NCI-H2171 (cell line): ENCODE measurements at places on chromosomes 2 and 18.

DNA sequence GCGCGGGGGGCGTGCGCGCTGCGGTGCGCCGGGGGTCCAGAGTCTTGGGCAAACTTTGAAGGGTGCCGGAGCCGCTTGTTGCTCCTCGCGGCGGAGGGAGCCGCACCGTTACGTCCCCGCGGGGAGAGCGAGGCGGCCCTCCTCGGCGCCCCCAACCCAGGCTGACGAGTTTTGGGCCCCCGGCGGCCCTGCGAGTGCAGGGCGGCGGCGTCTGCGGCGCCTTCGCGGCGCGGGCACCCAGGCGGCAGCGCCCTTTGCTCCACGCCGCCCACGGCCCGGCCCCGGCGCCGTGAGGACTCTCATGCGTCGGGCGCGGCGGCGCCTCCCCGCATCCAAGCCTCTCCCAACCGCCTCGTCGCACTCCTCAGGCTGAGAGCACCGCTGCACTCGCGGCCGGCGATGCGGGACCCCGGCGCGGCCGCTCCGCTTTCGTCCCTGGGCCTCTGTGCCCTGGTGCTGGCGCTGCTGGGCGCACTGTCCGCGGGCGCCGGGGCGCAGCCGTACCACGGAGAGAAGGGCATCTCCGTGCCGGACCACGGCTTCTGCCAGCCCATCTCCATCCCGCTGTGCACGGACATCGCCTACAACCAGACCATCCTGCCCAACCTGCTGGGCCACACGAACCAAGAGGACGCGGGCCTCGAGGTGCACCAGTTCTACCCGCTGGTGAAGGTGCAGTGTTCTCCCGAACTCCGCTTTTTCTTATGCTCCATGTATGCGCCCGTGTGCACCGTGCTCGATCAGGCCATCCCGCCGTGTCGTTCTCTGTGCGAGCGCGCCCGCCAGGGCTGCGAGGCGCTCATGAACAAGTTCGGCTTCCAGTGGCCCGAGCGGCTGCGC is 814 bp downstream of the FZD7 start:
- no peak for DNase-seq

DNA sequence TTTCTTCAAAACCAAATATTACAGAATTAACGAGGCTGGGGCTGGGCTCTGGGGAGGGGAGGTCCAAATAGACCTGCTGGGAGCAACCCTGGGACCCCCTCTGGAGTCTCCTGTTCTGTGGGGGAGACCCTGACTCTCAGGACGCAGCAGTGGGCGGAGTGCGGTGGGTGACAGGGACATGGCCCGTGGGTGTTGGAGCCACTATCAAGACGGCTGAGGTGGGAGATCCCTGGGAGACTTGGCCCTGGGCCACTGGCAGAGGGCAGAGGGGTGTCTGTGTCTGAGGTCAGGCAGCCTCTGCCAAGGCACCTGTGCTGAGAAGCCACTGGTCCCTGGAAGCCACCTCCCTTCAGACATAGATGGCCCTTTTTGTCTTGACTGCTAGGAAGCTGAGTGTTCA is 79.5 kb upstream of the CTDP1 start:
- DNase-seq, result no peak

GRCh38 chr18:67280486-67281242 is 235.9 kb downstream of the DSEL start:
- no peak for DNase-seq

DNA sequence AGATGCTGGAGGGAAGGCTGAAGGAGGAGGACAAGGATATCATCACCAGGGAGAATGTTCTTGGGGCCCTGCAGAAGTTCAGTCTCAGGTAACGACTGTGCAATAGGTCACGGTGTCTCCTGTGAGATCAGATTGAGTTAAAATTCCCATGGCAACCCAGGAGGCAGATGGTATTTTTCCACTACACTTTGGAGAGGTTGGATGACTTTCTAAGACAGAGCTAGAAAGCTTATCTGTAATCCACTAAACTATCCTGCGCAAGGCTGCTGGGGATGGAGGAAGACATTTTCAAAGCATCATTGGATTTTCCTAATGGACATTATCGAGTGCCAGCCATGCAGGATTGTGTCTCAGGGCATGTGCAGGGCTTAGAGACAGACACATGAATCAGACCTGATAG is 74.6 kb downstream of the ARMC9 start:
- peak; percentile 16 for DNase-seq

DNA sequence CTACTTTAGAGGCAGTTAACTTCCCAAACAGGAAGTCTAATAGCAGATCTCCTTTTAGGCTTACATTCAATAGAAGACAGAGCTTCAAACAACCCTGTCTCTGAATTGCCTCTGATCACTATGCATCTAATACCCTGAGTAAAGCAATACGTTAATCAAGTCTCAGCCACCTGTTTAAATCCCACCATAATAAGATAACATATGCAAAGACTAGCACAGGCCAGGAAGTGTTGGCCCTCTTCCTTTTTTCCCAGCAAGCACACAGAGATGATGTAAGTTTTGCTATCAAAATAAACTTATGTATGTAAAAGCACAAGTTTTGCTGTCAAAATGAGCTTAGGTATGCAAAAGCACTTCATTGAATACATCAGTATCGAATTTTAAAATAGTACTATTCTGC is 385.5 kb downstream of the RND3 start:
- DNase-seq, result no peak

GRCh38 chr2:128599700-128600099 is 281.0 kb upstream of the HS6ST1 start:
- no peak for DNase-seq

DNA sequence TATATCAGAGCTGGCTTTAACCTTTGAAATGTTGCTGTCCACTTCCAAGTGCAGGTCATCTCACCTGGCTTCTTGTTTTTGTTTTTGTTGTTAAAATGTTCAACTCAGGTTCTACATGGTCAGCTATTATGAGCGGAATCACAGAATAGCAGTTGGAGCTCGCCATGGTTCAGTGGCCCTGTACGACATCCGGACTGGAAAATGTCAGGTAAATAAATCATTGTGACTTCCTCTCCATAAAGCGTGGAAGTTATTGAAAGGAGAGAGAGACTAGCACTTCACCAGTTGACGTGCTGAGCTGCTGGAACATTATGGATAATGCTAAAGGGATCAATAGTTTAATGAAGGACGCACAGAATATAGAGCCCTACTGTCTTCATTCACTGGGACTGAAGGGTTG is 184.6 kb upstream of the BOD1L2 start:
- no peak for DNase-seq

DNA sequence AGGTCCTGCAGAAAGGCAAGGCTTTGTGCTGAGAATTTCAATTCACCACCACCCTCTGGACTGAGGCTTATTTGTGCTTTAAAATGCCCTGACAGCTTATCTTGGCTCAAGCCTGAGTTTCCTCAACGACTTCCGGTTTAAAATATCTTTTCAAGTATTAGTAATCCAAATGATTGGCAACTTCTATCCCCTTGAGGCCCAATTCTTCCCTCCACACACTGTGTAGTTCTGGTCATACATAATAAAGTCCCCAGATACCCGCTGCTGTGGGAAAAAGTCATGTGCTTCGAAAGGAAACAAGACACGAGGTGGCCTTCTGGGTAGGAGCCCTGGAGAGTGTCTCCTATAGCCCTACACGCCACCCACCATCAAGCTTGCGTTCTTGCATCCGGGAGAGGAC is 393.4 kb downstream of the ALK start:
- no peak for DNase-seq

- no peak for DNase-seq
Measured at GRCh38 chr2:209688385-209688784, 83.2 kb upstream of the UNC80 start.

- DNase-seq, result no peak
Measured at GRCh38 chr2:64153811-64154210, 9.6 kb upstream of the PELI1 start.

GRCh38 chr2:220619525-220620220 is 952.4 kb downstream of the EPHA4 start:
- DNase-seq, result no peak

- DNase-seq, result no peak
Measured at GRCh38 chr2:88003074-88003755, 13.1 kb downstream of the RNU2-63P start.

DNA sequence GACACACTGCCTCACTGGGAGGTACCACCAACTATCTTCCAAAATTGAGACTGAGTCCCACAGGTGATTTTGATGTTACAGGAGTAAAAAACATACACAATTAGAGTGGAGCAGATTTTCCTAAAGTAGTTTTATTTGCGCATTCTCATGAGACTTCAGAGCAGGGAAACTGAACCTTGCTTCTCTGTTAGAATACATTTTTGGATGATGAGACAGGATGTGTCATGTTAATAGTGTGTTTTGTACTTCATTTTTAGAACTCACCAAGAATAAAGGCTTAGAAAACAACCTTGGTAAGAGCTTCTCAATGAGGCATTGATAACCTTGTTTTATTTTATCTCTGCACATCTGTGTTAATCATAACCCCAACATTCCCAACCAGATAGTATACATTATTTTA is 310.2 kb upstream of the GALNT5 start:
- no peak for DNase-seq

- DNase-seq, result no peak
Measured at GRCh38 chr2:183089192-183089851, 10.8 kb downstream of the DUSP19 start.

DNA sequence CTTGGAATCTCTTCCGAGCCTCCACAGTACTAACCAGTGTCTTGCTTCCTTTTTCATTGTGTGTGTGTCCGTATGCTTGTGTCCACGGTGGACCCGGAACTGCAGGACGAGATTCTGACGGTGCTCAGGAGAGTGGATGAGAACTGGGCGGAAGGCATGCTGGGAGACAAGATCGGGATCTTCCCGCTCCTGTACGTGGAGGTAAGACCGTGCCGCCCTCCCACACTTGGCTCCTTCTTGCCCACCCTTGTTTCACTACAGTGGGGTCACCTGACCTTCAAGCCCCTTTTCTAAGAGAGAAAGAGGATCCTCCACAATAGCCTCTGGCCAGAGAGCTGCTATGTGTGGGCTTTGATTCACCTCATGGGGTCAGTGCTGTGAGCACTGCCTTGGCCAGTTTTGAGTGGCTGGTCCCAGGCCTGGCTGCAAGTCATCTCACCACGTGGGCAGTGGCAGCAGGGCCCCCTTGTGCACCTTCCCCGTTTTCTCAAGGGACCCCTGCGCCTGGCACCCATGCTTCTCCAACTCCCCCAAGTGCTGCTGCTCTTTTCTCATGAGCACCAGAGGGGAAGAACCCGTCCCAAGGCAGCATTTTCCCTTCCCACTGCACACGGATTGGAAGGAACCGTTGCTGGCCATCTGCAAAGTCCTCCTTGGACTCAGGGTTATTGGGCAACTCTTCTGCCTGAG is 242.1 kb downstream of the SEPTIN10 start:
- DNase-seq, result no peak

- DNase-seq, result peak; percentile 32
Measured at GRCh38 chr2:85504778-85505261, 34.1 kb upstream of the MAT2A start.

DNA sequence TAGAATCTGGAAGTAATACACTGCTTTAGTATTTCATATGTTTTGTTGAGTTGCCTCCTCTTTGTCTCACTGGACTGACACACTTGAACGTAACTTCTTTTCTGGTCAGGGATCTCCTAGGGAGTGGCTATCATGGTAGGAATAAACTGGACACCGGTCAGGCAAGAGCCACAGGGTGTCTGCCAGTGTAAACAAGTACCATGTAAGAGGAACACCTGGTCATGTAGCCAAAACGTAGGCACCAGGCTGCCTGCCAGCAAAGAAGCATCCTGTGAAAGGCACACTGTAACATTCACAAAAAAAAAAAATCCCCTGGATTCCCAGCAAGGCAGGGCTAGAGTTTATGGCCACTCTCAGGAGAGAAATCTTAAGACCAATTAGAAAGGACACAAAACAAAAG is 372.8 kb upstream of the RND3 start:
- no peak for DNase-seq

GRCh38 chr2:88698498-88699233 is 7.2 kb downstream of the RPIA start:
- no peak for DNase-seq

GRCh38 chr2:136000502-136000901 is 15.1 kb upstream of the DARS1 start:
- no peak for DNase-seq

- DNase-seq, result peak; percentile 13
Measured at GRCh38 chr18:43393174-43393573, 115.9 kb upstream of the SYT4 start.

- DNase-seq, result no peak
Measured at GRCh38 chr2:175187378-175187777, 5.9 kb upstream of the ATP5MC3 start.

- DNase-seq, result no peak
Measured at GRCh38 chr2:203988500-203989260, 52.1 kb downstream of the ICOS start.

GRCh38 chr2:179234658-179235240 is 29.9 kb downstream of the SESTD1 start:
- DNase-seq, result no peak

DNA sequence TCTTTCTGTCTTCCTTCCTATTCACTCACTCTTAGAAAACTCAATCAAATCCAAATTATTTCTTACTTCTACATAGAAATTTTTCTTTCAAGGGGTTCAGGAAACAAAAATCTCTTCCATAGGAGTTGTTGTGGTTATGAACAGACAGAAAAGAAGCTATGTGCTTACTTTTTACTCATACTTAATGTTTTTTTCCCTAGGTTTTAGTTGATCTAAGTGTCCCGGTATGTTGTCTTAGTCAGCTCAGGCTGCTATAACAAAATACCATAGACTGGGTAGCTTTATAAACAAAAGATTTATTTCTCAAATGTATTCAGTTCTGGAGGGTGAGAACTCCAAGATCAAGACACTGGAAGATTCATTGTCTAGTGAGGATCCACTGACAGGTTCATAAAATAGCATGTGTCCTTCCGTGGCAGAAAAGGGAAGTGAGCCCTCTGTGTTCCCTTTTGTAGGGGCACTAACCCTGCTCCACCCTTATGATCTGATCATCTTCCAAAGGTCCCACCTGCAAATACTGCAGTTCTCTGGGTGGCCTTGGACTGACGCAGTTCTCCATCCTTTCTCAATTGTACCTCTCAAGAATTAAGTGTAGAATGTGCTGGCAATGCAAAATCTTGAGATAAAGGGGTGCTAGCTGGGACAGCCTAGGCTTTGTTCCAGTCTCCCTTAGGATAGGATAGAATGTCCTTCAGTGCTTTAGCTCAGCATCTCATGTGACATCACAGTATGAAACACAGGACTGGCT is 14.4 kb upstream of the VRK2 start:
- DNase-seq, result no peak

- no peak for DNase-seq
Measured at GRCh38 chr2:129806317-129806716, 173.1 kb upstream of the RAB6C start.

DNA sequence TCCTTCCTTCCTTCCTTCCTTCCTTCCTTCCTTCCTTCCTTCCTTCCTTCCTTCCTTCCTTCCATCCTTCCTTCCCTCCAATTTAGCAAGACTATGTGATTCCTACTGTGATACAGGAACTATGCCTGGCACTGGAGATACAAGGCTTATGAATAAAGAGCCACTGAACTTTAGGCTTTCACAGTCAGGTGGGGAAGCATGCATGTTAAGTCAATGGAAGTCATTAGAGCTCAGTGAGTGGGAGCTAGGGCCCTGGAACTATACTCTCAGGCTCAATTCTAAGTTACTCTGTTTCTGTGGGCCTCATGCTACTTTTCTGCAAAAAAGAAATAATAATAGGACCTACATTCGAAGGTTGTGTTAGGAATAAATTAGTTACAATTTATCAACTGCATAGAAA is 527.6 kb upstream of the ZEB2 start:
- DNase-seq, result no peak
